ENCODE measurements at places on chromosomes 6 and 20. TPM values are rescaled to one million over a fixed set of nuclear protein-coding genes. Genes with fewer than 3 reads are reported as not detected.
A peak's percentile ranks its signal among the peaks of the same experiment; 100 is the strongest.

The SLC26A8 gene
- total RNA-seq = not detected

The PSORS1C1 gene
- total RNA-seq = 0.55 TPM

The KHDC1L gene
- not detected for total RNA-seq

The TEAD3 gene
- 94.6 TPM for total RNA-seq

The TRAPPC3L gene
- not detected for total RNA-seq

The BPI gene
- total RNA-seq = not detected

The C2 gene
- 11.5 TPM for total RNA-seq

The LZTS3 gene
- 5.4 TPM for total RNA-seq

The WASF1 gene
- 10.2 TPM for total RNA-seq

The PGBD1 gene
- 5.4 TPM for total RNA-seq

The HLA-DQA1 gene
- total RNA-seq = 1.4 TPM

The MAS1L gene
- total RNA-seq = not detected

The PLEKHG1 gene
- total RNA-seq = 13.2 TPM

The TSBP1 gene
- total RNA-seq = not detected

The GJA10 gene
- total RNA-seq = not detected

The C20orf202 gene
- total RNA-seq = not detected

- no peak for DNase-seq
Measured at GRCh38 chr6:45663251-45664221, 285.8 kb upstream of the SUPT3H start.

DNA sequence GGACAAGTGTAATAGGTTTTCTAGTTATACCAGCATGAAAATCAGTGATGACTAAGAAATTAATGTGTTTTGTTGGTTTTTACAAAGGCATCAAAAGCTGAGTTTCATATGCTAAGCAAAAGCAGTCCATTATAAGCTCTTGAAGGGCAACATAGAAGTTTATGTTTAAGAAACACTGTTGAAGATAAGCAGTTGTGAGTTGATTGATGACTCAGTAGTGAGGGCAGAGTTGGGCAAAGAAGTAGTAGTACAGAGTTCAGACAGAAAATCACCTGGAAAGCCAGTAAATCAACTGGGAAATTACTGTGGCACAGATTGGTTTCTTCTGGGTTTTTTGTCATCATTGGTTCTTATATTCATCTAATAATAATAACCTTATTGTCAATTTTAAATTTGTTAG is 78.0 kb upstream of the SMIM8 start:
- DNase-seq = no peak

DNA sequence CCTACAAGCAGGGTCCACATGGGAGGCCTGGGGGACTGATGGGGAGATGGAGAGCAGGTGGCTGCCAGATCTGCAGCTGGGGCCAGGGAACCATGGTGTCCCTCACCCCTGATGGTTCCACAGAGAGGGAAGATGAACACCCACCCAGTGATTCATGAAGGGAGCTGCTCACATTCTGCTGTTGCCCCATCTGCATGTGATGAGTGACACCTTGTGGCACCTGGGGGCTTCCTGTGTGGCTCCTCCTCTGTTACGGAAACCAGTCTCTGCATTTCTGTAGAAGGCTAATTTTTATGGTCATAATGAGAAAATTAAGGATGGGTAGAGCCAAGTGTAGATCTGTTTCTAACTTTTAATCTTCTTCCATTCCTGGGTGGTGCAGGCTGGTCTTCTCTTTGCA is 217.1 kb downstream of the SMOC2 start:
- DNase-seq = peak; percentile 34

DNA sequence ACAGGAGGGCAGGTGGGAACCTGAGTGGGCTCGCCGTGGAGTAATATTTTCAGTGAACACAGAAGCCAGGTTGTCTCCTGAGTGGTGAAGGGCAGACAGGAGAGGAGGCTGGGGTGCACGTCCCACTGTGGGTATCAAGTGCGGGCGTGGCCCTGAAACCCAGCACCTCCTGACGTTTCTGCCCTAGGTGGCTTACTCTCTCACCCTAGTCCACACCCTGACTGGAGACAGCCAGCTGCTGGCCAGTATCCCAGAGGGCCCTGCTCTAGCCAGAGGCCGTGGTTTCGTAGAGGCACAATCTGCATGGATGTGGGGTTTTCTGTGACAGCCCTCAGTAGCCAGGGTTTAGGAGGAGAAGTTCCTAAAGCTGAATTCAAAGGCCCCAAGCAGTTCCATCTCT is 86.7 kb downstream of the TRERF1 start:
- DNase-seq = no peak

- no peak for DNase-seq
Measured at GRCh38 chr6:158476389-158476788, 83.5 kb upstream of the TMEM181 start.

DNA sequence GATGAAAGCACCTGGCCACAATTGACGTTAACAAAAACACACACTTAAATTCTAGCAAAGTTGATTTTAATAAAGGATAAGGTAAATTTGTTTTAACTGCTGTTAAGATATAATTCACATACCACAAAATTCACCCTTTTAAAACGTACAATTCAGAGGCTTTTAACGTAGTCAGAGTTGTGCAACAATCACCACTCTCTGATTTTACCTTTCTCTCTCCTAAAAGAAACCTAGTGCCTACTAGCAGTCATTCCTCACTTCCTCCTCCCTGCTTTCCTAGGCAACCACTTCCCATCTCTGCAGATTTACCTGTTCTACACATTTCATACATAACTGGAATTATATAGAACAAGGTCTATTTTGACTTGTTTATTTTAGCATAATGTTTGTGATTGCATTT is 58.9 kb downstream of the PTPRK start:
- no peak for DNase-seq

DNA sequence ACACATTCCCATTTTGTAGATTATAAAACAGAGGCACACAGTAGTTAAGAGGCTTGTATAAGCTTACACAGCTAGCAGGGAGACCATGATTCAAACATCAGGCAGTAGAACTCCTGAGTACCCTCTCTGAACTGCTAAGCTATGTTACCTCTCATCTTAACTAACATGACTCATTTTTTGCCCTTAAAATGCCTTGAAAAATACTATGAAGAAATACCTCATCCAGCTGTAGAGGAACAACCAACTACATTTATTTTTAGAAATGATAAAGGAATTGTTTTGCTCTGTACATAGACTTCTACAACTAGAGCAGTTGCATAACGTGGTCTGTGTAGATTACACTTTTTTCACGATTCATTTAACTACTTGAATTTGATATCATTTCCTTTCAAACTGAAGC is 102.1 kb downstream of the FLRT3 start:
- DNase-seq = no peak

- no peak for DNase-seq
Measured at GRCh38 chr20:25372584-25373336, 17.9 kb downstream of the ABHD12 start.

- DNase-seq = no peak
Measured at GRCh38 chr20:47054945-47055344, 160.3 kb downstream of the EYA2 start.

DNA sequence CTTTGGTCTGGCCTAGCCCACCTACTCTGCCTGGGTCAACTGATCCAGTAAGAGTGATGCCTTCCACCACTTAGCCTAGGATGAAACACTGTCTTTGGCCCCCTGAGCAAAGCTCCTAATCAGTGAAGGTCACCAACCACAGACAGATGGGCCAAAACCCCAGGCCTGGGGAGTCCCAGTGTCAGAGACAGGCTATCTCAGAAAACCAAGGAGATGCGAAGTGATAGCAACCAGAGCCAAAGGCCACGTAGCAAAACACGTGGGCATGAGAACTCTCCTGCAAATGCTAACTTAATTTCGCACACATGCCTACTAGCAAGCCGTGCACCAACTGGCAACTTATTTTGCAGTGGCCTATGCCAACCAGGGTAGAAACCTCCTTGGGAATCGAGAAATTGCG is 29.1 kb downstream of the AGPAT4 start:
- peak; percentile 40 for DNase-seq

GRCh38 chr6:27550692-27551091 is 77.8 kb upstream of the ZNF184 start:
- no peak for DNase-seq

- no peak for DNase-seq
Measured at GRCh38 chr6:150320442-150320841, 48.4 kb upstream of the IYD start.

DNA sequence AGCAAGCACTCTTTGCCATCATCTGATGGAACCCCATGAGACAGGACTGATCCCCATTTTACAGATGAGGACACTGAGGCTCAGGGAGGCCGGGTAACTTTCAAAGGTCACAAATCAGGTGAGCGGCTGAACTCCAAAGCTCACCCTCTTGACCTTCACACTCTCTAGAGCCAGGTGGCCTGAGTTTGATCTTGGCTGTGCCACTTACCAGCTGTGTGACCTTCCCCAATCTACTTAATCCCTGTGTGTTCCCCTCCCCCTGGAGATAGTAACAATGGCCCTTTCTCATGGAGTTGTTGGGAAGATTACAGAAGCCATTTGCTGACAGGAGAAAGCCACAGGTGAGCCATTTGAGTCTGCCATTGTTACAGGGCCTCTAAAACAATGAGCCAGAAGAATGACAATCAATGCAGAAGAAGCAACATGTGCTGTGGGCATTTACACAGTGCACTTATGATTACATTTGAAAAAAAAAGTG is 34.5 kb downstream of the BMP7 start:
- no peak for DNase-seq

- DNase-seq = no peak
Measured at GRCh38 chr6:39791311-39791710, 865 bp upstream of the DAAM2 start.

DNA sequence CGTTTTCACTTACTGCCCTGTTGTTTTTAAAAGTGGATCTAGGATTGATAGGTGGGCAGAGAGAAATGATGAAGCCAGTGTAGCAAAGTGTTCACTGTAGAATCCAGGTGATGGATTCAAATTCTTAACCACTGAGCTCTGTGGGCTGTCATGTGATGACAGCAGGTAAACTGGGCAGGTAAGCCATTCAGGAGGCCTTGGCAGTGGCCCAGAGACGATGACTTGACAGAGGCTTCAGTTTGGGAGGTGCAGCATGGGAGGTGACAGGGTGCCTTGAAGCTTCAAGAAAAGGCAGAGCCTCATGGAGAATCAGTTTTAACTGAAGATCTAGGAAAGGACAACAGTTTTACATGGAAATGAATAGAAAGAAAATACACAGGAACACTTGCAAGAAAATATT is 2.0 kb downstream of the NAA20 start:
- DNase-seq = no peak

- no peak for DNase-seq
Measured at GRCh38 chr6:9539231-9539755, 875.6 kb downstream of the TFAP2A start.

GRCh38 chr6:160042788-160043301 is 74.0 kb downstream of the IGF2R start:
- no peak for DNase-seq

GRCh38 chr6:147001621-147002020 is 202.6 kb upstream of the STXBP5 start:
- DNase-seq = no peak

GRCh38 chr20:47969426-47969825 is 184.1 kb upstream of the SULF2 start:
- no peak for DNase-seq

GRCh38 chr6:154852687-154853086 is 119.5 kb downstream of the SCAF8 start:
- no peak for DNase-seq

DNA sequence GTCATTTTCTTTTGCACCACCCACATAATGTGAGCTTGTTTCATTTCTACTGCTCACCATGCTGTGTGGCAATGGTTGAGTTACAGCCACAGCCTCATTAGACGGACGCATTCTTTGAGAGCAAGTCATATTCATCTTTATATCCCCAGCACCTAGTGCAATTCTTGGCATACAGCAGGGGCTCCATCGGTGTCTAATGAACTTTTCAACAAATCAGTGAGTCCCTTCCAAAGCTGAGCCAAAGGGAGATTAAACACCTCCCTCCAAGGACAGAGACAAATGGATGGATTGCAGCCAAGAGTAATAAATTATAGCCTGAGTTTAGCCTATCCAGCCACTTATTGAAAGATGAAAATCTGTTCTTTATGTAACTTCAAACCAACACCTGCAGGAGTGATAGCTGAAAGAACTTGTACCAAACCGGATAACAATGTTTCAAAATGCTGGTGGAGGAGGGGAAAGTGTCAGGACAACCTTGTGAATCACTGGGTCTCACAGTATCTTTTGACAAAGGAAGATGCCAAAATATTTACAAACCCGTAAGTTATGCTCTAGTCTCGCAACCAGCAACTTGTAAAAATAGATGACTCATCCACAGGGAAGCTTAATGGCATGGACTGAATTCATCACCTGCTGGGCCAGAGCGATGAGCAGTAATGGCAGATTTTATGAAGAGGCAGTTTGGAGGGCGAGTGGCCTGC is 139.0 kb downstream of the PXDC1 start:
- no peak for DNase-seq

GRCh38 chr20:35237486-35237885 is 11.0 kb downstream of the MMP24 start:
- no peak for DNase-seq

DNA sequence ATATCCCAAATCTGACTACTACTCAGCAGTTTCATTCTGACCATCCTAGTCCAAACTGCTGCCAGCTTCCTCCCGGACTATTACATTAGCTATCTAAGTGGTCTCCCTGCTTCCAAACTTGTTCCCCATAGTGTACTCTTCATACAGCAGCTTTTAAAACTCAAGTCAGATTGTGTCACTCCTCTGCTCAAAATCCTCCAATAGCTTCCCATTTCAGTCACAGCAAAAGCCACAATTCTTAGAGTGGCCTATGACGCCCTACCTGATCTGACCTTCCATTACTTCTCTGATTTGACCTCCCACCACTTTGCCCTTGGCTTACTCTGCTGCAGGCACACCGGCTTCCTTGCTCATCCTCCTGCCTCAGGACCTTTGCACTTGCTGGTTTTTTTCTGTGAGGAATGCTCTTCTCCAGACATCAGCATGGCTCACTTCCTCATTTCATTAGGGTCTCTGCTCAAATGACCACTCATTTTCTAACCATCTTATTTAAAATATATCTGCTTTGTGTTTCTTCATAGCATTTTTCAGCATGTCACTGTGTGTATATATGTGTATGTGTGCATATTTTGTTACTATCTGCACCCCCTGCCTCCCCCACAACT is 111.1 kb upstream of the DTNBP1 start:
- DNase-seq = no peak

DNA sequence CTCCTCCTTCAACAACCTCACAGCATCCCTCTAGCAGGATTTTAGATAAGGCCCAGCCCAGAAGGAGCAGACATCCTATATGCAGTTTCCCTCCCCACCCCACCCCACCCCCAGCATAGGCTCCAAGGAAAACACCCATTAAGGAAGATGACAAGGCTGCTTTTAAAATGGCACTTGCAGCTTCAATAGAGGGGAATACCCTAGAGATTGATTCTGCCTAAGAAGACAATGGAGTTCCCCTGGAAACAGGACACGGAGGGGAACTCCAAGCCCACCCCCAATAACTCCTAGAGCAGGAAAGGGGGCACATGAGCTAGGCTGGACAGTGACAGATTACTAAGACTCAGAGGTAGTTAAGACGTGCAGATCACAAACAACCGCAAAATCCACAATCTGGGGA is 34.7 kb downstream of the CPNE5 start:
- no peak for DNase-seq

DNA sequence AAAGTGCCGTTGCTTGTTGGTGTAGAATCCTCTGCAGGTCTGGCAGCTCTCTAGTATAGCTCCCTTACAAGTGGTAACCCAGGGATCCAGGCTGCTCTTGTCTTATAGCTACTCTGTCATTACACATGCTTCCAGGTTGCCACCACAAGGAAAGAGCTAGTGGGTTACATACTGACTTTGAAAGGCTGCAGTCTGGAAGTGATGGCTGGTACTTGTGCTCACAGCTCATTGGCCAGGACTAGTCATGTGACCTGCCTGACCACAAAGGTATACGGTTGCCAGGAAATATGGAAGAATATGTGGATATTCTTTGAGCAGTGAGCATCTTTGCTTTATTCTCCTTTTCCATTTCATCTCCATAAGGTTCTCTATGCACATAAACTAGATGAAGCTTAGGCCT is 46.0 kb downstream of the RREB1 start:
- DNase-seq = no peak
